Activated CD4-positive, alpha-beta T cell treated with anti-CD3 and anti-CD28 coated beads for 36 hours (primary cell): ENCODE measurements at places on chromosomes 4 and X. TPM values are rescaled to one million over a fixed set of nuclear protein-coding genes. Genes with fewer than 3 reads are reported as not detected.

Gene BRS3
- not detected for total RNA-seq

DNA sequence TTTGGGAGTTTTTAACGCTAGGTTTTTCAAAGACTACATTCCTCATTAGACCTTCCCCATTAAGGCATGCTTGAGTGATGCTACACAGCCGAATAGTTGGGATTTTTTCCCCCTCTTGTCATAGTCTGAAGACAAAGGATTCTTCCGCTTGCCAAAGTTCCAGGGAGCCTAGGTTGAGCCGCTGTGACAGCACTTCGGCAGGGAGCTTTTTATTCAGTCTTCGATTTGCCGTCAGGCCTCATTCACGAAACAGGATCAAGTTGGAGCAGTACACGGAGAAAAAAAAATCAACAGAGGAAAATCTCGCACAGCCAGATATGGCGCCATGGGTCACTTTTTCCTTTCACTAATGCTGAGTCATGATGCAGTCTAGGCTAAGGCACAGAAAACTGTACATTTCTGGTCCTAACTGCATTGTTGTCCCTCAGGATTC is 24.3 kb downstream of the SHROOM3 start:
- no peak for DNase-seq

Gene TRIM61
- 1.2 TPM for total RNA-seq

Gene SPATA4
- total RNA-seq = not detected

DNA sequence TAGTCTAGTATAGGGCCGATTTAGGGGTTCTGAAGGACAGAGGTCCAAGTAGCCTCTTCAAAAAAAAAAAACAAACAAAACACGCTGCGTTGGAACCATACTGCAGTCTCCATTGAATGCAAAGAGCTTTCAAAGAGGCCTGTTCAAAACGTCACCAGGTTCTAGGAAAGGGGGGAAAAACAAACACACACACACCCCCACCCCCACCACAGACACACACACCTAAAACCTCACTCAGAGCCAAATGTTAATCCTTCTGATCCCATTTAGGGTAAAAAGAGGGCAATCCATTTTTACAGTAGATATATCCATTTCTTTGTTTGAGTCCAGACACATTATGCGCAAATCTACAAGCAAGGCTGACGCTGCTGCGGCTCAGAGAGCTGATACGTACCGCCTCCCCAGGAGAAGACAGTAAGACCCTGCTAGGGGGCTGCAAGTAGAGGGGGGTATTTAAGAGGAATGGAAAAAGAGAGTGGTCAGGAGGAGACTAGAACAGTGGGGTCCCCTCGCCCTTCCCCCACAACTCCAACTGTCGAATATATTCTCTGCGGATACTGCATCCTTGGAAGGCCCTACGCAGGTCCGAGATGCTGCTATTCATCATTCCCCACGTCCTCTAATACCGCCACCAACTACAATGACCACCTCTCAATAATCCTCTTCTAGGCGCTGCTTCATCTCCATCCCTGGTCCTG is 1.3 kb downstream of the NKRF start:
- DNase-seq = peak; percentile 16
